ENCODE measurements at places on chromosomes 1 and 21.
A peak's percentile ranks its signal among the peaks of the same experiment; 100 is the strongest.

DNA sequence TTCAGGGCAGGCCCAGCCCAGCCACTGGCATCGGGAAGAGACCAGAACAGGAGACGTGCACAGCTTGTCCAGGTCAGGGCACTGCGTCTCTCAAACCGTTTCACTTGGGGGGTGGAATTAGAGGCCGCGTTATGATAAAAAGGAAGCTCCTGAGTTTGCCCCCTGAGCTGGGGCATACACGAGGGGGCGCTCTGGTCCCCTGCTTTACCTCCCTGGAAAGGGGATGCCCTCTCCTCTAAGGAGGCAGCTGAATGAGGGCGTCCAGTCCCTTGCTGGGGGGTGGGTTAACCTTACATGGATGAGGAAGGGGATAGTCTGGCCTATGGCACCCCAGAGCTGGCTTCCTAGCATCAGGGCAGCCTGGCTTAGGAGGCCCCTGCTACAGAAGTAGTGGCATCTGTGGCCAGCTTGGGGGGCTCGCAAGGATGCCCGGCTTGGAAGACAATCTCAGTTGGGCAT lies 2.3 kb downstream of the MYOG start:
- DNase-seq = no peak

- DNase-seq = no peak
Measured at GRCh38 chr1:209884665-209885117, 53.3 kb upstream of the SYT14 start.

DNA sequence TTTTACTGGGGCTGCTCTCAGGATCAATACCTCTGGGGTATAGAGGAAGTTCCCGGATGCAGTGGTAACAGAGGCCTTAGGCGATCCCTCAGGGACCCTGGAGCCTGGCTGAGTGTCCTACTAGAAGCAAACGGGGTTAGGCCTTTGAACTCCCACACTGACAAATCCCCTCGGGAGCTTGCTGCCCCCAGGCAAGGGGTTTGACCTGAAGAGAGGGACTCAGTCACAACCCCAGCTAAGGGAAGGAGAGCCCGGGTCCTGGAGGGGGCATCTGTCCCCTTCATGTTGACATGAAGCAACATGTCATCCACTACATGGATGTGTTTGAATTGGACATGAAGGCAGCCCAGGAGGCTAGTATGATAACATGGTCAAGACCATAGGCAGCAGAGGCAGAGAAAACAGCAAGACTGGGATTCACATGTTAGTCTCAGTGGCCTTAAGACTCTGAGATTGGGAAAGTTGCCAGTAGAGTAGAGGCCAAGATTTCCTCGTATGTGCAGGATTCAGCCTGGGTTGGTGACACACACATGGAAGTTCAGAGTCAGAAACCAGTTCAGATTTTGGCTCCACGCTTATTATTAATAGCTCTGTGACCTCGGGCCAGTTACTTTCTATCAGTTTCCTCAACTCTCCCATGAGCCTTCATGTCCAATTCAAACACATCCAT lies 101.5 kb downstream of the KCNN3 start:
- no peak for DNase-seq

DNA sequence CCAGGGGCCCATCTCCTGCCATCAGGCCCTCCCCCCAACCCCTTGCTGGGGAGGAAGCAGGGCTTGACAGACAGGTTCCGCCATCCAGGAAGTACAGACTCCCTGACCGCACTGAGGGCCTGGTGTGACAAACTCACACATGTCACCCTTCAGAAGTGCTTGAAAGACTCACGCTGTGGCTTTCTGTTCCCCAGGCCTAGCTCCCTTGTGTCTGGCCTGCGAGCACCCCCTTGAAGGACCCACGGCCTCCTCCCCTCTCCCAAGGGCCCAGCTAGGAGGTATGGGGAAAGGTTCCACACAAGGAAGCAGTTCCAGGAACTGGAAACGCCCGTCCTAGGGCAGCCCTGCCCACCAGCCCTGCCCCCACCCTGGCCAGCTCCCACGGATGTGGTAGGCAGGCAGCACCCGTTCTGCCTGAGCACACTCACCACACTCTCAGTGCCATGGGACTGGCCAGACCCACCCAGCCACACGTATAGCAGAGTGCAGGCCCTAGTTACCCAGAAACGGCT lies 26.7 kb downstream of the SLC2A1 start:
- DNase-seq = no peak

GRCh38 chr1:62954758-62955157 lies 170.8 kb downstream of the ATG4C start:
- peak; percentile 29 for DNase-seq

GRCh38 chr1:2976180-2976562 lies 45.1 kb upstream of the ACTRT2 start:
- no peak for DNase-seq

DNA sequence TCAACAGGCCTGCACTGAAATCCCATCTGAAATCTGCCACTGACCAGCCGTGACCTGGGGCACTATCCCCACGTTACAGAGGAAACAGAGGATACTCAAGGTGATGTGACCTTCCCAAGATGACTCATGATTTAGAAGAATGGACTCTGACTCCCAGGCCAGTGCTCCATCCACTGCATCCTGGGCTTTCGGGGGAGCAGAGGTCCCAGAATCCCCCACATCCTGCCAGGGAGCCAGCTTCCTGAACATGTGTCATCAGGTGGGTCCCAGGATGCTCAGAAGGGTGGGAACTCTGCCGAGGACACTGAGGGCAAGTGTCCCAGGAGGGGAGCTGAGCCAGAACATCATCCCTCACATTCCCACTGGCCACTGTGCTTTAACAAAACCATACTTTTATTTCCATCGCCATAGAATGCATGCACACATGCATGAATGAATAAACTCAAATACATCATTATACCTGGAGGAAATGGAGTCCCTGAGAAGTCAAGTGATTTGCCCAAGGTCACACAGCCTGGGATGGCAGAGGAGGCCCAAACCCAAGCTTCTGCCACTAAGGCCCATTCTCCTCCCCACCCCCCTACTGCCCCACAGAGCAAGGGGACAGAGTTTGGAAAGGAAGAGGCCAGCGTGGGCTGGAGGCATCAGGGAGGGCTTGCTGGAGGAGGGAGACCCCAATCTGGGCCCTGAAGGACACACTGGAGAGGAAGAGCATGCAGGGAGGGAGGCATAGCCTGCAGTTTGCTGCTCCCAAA lies 189.4 kb downstream of the MATN1 start:
- DNase-seq = no peak

DNA sequence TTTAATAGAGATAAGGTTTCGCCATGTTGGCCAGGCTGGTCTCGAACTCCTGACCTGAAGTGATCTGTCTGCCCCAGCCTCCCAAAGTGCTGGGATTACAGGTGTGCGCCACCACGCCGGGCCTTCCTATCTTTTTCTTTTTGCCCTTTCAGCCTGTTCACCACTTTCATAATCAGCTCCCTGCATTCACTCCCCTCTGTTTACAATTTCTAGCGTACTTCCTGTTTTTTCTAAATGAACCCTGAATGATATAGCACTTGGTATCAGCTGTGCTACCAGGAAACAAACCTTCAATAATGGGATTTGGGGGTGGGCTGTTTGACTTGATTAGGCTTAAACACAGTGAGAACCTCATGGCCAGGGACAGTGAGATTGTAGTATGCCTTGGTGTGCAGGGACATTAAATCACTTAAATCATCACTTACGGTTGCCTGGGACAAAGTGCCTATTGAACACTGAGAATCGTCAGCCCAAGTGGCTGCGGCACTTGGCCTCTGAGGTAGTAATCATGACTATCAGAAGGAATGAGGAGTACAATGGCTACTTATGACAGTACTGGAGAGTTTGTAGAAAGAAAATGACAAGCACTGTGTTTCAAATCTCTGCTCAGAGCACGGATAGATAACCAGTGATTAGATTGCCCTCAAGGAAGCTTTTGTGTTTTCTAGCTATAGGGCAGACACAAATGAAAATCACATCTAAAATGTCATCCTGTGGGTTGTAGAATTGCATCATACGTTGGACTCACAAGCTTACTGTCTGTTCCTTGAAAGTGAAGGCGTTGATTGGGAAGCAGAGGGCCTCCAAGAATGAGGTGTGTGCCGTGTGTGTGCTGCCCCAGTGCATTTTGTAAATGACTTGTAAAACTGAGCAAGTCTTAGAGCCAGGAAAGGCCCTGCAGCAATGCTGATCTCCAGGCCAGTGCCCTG lies 661.8 kb downstream of the MATN1 start:
- DNase-seq = no peak

GRCh38 chr1:47875831-47876586 lies 121.2 kb downstream of the TRABD2B start:
- peak; percentile 6 for DNase-seq

DNA sequence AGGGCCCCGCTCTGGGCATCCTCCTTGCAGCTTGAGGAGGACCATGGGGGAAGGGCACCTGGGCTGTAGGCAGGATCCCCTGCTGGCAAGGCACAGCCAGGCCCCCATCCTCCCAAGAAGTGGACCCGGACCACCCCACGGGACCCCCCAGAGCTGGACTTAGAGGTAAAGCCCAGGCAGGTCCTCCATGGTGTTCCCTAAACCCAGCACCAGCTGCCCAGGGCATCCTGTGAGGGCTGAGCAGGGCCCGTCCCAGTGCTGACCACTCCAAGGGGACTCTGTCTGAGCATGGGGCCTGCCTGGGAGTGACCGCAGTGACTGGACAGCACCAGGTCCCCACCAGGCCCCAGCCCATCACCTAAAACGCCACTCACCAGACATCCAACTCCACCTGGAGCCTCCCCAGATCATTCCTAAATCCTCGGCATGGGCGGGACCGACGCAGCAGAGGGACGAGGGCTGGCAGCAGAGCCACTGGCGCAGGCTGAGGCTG lies 21.3 kb downstream of the COL6A2 start:
- no peak for DNase-seq

- DNase-seq = no peak
Measured at GRCh38 chr1:2477309-2477708, 1.2 kb downstream of the PLCH2 start.

DNA sequence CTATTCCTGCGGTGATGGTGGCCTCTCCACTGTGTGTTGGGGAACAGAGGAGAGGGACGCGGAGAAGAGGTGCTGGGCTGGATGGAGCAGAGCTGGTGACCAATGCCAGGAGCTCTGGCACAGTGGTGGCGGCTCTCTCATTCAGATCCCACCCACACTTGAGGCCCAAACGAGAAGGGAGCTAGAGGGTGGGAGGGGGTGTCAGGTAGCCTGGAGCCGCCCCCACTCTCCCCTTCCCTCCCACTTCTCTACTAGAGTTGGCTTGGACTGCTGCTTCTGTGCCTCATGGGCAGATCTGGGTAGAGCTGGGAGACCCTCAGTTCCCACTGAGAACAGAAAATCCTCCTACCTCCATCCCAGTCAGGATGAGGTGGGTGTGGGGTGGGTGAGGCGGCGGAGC lies 3.5 kb downstream of the TTC39A start:
- DNase-seq = no peak

DNA sequence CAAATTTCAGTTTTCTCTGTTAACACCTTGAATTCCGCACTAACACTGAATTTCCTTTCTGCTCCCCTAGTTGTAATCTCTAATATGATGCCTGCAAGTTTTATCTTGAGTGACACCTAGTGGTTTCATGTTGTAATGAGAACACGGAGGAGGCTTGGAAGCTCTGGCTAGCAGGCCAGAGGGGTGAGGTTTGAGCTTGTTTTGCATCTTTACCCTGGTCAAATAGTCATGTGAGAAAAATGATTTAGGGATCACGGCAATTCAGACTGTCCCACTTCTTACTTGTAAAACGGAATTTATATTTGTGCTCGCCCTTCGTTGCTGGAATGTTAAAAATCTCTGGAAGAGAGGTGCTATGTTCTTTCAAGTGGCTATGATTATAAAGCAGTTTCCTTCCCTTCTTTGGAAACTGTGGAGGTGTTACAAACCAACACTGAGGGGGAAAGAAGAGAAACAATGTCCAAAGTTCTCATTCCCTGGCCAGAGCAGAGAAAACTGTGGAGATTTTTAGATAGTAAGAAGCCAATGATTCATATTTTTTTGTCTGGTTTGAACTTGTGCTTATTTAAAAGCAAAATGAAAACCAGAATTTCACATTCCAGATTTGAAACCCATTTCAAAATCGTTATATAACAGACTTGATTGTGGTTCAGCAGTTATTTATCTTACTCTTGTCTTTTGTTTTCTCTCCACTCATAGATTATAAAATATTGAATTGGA lies 5.3 kb upstream of the MROH9 start:
- DNase-seq = peak; percentile 74

Data from NCI-H187 treated with DMSO at 0.1 percent for 48 hours (cell line).